T-helper 2 cell (primary cell): ENCODE measurements at places on chromosomes 13 and 19.

- no peak for DNase-seq
Observed at GRCh38 chr19:18274219-18274780, at the start of gene IQCN. Gene IQCN (minus strand): TSS chr19:18274452. CDS start chr19:18269478, 4,974 bp downstream.

DNA sequence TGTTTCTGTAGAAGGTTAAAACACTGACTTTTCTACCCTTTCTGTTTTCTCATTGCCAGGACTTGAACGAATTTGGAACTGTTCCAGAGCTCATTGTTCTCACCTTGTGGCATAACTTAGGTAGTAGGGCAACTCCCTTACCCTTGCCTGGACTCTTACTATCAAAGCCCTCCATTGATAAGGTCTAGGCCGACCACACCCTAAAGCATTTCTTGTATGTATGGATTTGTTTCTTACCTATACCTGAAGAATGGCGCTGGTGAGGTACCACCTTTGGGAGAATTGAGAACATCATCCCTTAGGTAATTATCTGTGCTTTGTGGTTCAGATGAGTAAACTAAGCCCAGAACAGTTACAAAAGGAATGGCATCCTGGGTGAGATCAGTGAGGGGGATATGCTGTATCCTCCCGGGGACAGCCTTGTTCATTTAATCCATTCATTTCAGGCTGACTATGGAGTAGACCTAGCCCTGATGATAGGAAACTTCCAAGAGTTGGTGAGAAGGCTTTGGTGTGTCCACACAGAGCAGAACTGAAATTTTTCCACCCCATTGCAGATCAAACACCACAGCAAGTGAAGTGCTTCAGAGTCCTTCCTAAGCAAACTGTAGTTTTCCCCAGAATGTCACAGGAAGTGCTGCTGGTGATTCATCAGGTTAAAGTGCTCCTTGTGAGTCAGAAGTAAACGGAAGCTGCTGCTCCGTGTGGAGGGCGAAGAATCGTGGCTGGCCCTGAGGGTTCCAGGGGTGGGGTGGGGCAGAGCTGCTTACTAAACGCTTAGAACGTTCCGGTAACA lies 113.0 kb downstream of the TEX26 start:
- DNase-seq, result peak; percentile 39

DNA sequence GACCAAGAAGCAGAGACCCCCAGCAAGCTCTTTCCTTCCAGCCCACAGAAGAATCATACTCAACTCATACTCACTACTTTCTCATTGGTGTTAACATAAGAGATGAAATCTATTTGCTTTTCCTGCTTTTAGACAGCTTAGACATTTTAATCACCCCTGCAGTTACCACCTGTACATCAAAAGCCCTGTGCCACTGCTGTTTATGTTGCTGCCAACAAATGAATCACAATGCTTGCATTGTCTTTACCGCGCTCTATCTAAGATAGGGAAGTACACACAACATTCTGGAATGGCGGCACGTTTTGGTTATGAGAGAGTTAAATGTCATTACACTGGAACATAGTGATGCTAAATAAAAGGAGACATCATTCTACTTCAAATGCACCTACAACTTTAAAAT lies 95.1 kb downstream of the ABCC4 start:
- DNase-seq, result no peak

GRCh38 chr13:48783181-48783630 lies 129.5 kb downstream of the CYSLTR2 start:
- DNase-seq, result no peak

DNA sequence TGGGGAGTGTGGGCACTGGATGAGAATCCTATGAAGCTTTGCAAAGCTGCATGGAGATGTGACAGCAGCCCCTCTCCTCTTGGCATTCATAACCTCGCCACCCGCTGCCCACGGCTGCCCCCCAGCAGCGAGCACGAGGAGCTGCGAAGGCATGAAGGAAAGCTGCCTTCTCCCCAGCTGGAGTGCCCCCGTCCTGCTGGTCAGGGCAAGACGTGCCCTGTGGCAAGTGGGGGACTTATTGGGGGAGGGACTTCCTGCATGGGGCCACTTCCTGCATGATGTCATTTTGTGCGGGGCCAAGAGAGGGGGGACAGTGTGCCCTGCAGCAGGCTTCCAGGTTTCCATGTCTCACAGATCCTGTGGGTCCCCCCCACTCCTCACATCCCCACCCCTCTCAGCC lies 85.9 kb downstream of the TSHZ3 start:
- DNase-seq, result no peak

DNA sequence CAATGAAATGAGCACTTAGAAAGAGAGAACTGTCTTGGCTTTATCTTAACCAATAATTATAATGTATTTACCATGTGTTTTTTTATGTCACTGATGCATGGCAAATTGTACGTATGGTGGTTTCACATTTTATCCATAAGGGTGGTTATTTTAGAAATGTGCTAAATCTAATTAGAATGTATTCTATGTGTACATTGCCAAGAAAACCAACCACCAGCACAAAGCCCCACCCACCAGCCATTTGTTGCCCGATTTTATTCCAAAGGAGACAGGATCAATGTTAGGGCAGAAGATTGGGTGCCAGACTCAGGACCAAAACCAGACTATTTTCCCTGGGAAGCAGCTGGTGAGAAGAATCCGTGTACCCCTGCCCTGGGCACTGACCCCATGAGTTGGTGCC lies 63.0 kb upstream of the SOX1 start:
- no peak for DNase-seq

- no peak for DNase-seq
Observed at GRCh38 chr13:111239764-111240670, 80.4 kb upstream of the TEX29 start.
